ENCODE measurements at places on chromosomes 7 and 10.

GRCh38 chr10:13396369-13396768 lies 48.3 kb upstream of the SEPHS1 start:
- no peak for DNase-seq

DNA sequence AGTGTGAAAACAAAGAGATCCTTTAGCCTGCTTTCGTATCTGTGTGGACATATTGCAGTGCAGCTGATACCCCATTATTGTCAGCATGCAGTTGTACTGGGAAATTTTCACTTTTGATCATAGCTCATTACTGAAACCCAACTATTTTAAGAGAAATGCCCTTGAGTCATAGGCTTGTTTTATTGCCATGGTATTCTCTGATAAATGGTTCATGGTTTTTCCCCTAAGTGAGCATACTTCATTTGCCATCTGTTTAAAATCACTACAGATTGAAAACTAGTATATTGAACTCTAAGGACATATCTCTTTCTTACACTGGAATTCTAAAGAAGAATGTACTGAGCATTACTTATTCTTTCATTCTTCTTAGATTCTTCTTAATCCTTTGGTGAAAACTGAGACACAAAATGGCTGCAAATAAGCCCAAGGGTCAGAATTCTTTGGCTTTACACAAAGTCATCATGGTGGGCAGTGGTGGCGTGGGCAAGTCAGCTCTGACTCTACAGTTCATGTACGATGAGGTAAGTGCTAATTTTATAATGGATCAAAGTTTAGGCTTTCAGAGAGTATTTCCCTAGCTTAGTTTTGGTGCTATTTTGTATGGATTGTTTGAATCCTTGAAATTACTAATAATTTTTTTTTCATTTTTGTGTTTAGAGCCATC lies 63.0 kb downstream of the RALA start:
- no peak for DNase-seq

GRCh38 chr7:11185179-11185815 lies 211.6 kb downstream of the PHF14 start:
- DNase-seq, result no peak

DNA sequence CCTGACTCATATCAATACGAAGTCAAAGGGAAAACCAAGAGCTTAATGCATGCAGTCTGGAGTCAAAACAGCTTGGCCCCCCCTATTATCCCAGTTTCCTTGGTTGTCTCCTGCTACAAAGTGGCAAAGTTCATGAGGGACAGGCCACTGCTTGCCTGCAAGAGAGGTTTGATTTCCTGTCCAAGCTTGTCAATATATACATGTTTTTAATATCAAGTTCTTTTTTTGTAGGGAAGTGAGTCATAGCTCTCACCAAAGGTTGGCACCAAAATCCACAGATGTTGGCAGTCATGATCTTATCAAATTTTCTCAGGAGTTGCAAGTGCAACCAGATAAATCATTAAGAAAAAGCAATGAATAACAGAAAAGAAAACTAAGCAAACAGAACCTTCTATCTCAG lies 176.8 kb downstream of the COBL start:
- no peak for DNase-seq

DNA sequence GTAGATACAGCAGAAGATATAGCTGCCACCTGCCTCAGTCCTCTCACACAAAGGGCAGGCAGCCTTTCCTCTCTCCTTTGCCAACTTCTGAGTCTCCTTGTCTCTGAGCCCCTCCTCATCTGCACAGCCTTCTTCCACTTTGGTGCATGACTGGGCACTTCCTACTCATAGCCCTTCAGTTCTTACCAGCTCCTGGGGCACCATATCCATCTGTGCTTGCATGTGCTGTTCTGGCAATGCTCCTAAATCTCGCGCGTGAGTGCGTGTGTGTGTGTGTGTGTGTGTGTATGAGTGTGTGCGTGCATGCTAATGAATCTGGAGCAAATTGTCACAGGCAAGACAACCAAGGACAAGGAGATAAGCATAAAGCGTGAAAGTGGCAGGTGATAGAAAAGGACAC lies 1271.6 kb upstream of the SORCS1 start:
- no peak for DNase-seq

- no peak for DNase-seq
Observed at GRCh38 chr7:96719164-96719563, 9.5 kb upstream of the SEM1 start.

- no peak for DNase-seq
Observed at GRCh38 chr7:102236592-102237287, 49.9 kb upstream of the SH2B2 start.

GRCh38 chr7:157540606-157541294 lies 203.9 kb downstream of the DNAJB6 start:
- DNase-seq, result no peak

- DNase-seq, result no peak
Observed at GRCh38 chr7:80922253-80923049, 3.6 kb upstream of the SEMA3C start.

- DNase-seq, result no peak
Observed at GRCh38 chr7:116188-116981, 76.0 kb upstream of the FAM20C start.

DNA sequence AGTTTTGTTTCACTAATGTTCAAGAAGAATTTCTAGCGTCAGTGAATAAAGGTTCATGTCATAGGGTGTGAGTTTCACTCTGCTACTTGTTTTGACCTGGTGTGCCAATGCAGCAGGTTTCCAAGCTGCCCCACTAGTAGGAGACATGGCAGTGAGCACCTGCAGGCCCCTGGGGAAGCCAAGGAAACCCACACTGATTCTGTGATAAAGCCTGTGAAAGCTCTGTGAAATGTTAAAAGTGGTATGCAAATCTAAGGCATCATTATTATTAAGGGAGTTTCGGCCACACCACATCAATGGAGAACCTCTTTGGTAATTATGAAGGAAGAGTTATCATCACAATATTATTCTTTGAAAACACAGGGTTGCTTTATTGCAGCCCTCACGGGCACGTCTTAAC lies 46.4 kb downstream of the ABCB5 start:
- DNase-seq, result no peak

DNA sequence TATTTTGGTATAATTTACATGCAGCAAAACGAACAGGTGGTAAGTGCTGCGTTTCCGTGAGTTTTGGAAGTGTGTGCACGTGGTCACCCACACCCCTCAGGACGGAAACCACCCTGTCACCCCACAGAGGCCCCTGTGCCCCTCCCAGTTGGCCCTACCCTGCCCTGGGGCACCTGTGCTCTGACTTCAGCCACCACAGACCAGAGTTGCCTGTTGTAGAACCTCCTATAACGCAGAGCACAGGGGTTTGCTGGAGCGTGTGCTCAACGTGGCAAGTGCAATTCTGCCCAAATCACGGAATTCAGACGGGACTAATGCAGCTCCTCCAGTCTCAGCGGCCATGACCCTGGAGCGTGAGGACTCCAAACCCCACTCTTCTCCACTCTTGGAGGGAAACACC lies 9.6 kb upstream of the CFAP46 start:
- no peak for DNase-seq

- no peak for DNase-seq
Observed at GRCh38 chr10:118258285-118258684, 83.8 kb downstream of the FAM204A start.

DNA sequence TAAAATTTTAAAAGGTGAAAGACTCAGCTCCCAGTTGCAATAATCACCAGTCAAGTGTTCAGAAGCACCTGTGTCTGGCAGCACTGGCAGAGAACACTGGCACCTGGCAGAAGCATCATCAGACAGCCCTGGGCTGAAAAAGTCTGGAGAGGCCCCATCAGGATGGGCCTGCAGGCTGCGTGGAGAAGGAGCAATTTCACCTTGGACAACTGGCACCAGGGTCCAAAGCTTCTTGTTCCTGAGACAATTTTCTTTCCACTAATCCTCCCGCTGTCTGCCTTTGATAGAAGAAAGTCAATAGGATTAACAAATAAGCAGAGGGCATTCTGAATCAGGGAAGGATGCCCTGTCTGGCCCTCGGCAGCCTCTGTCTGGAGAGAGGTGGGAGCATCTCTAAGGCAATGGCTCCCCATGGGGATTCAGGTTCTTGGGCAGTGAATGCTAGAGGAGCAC lies 6.5 kb downstream of the COBL start:
- DNase-seq, result no peak

- no peak for DNase-seq
Observed at GRCh38 chr10:9814285-9814864, 1203.3 kb upstream of the CELF2 start.

- DNase-seq, result no peak
Observed at GRCh38 chr10:113294868-113295267, 258.0 kb upstream of the HABP2 start.

DNA sequence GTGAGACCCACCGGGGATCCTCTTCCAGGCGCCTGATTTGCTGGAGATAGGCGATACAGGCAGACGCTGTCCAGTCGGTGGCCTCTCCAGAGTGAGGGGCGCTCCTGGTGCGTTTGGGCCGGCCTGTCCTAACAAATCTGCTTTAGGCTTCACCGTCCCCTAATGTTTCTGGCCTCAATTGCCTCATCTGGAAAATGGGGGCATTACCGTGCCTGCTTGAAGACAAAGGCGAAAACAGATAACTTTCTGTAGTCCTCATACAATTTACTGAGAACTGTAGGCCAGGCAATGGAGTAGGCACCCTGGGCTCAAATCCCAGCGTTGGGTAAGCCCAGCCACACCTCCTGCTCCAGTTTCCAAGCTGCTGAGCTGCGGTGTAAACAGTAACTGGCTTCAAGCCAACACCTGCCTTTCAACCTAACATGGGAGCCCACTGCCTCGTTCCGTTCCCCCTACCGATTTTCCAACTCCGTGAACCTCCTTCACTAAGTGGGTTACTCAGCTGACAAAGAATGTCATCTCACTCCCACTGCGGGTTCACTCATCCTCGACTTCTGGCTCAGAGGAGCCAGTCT lies 589 bp upstream of the ZFAND4 start:
- DNase-seq, result no peak

- DNase-seq, result no peak
Observed at GRCh38 chr7:155745737-155746136, 66.5 kb downstream of the SHH start.

DNA sequence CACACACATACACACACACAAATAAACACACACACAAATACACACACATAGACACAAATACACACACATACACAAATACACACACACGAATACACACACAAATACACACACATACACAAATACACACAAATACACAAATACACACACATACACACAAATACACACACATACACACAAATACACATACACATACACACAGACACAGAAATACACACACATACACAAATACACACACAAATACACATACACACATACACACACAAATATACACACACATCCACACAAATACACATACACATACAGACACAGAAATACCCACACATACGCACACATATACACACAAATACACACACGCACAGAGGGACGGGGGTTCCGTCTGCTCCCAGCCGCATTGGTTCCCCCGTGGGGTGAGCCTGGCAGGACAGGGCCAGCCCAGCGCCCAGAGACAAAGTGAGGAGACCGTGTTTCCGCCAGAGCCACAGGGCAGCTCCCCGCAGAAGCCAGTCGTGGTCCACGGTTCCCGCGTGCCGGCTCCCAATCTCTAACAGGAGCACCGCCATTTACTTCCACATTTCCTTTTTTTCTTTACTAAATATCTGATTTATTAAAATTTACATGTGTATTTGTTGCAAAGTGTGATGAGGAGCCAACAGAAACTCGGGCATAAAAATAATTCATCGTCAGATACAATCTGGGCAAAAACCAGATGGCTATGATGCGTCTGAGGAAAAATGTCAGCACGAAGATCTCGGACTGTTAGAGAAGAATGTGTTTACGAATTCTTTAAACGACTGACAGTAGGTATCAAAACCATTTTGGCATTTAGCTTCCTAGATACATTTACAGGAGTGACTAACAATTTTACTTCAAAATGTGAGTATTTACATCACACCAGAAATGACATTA lies 3.1 kb upstream of the KNDC1 start:
- DNase-seq, result no peak

- DNase-seq, result no peak
Observed at GRCh38 chr10:83994325-83994724, 145.0 kb upstream of the GHITM start.

GRCh38 chr7:128876127-128876526 lies 13.5 kb downstream of the ATP6V1F start:
- DNase-seq, result no peak

- DNase-seq, result no peak
Observed at GRCh38 chr10:25725917-25726716, 207.9 kb upstream of the MYO3A start.

- no peak for DNase-seq
Observed at GRCh38 chr7:818031-818699, 14.1 kb upstream of the SUN1 start.

DNA sequence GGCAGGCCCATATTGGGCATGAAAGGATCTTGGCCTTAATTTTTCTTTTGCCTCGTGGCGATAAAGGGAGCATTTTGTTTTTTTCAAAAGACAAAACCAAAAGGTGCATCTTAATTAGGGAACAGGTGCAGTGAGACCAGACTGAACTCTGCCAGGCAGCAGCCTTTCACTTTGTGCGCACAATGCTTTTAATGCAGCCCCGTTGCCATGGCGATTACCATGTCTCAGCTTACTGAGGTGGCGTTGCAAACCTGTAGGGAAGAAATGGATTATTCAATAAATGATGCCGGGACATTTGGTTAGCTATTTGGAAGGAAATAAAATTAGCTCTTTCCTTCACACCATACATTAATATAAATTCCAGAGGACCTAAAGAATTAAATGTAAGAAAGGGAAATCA lies 61.9 kb downstream of the MYL10 start:
- no peak for DNase-seq

DNA sequence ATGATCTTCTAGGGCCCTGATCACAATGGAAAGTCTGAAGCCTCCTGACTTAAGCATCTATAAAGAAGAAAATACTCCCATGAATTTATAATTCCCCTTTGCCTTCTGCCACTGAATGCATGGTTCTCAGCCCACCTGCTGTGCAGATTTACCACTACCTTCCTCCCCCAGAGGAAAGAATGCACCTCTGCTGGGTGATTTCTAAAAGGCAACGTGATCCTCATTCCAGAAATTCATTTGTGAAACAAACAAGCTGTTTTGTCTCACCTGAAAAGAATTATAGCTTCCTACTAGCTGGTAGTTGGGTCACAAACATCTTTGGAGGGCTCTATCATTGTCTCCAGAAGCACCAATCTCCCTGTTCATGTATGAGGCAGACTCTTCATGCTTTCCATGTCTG lies 320.2 kb downstream of the CDC14C start:
- DNase-seq, result no peak

- DNase-seq, result no peak
Observed at GRCh38 chr7:14858410-14858809, 44.1 kb downstream of the DGKB start.

- no peak for DNase-seq
Observed at GRCh38 chr7:44639671-44640321, 33.4 kb downstream of the OGDH start.

DNA sequence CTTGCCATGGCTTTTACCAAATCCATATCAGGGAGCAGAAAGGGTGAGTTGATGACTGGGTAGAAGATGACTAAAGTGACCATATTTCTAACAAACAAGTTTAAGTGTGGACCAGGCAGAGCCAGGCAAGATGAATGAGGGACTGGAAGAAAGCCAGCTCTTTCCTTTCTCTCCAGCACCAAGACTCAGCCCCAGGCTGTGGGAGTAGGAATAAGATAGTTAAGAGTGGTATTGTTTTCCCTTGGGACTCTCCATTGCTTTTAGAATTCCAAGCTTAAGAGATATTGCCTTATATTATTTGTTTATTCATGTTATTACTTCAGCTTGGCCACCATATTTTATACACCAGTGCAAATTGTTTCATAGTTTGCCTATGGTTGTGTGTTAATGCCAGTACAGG lies 28.8 kb upstream of the TSPAN33 start:
- no peak for DNase-seq

GRCh38 chr7:84113286-84113685 lies 81.3 kb downstream of the SEMA3A start:
- DNase-seq, result no peak

GRCh38 chr7:1733206-1733907 lies 63.3 kb downstream of the ELFN1 start:
- no peak for DNase-seq

Data from activated naive CD4-positive, alpha-beta T cell (primary cell).